ENCODE measurements at places on chromosomes 12 and 14.

DNA sequence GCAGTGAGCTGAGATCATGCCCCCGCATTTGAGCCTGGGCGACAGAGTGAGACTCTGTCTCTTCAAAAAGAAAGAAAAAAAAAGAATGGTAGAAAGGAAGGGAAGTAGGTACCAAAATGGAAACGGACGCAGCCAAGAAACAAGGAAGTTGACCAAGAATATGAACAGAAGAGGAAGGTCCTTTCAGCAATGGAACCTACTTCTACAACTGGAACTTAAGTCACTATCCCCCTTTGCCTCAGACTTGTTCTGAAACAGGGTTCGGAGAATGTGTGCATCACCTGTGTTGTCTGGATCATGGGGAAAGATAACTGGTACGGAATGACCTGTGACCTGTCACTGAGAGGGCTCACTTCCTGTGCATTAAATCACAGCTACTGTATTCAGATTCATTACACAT lies 43.9 kb upstream of the RNASE1 start:
- no peak for DNase-seq

DNA sequence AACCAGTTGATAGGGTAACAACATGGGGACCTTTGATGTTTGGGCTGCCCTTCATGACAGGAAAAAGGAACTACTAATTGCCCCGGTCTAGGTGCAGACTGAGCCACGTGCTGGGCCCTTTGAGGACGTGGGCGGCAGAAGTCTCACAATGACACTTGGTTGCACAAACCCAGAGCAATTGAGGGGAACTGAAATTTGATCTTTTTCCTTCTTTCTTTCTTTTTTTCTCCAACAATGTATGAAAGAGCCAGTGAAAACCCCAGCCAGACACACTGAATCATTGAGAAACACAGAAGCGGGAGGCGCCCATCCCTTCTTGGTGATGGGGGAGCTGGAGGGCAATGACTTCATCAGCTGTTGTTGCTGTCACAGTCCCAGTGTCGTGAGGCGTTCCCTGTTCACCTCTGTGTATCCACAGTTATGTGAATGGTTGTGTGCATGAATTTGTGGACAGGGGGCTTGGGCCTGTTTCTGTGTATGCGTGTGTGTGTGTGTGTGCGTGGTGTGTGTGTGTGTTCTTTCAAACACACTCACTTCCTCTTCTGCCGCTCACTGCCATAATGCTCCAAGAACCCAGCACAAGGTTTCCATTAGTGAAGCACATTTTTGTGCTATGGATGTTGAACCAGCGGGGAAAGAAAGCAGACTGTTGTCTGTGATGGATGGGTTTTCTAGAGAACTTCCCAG lies 137.5 kb upstream of the CCND2 start:
- no peak for DNase-seq

DNA sequence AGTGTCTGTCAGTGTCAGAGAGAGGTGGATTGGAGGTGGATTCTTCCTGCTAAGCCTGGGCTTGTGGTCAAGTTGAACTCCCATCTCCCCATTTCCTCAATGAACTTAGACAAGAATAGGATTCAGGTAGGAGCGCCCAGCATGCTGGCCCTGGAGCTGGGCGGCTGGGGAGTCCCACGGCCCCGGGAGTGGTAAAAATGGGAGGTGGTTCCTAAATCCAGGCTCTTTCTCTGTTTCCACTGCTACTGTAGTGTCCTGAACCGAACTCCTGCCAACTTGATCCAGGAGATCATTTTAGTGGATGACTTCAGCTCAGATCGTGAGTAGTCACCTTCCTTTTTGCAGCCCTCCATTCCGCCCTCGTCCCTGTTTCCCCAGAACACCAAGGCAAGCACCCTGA lies 65.1 kb downstream of the GALNT16 start:
- DNase-seq, result no peak

GRCh38 chr14:75339059-75339458 lies 60.4 kb downstream of the FOS start:
- no peak for DNase-seq

GRCh38 chr12:87784350-87784749 lies 244.9 kb downstream of the C12orf50 start:
- no peak for DNase-seq

All from brain microvascular endothelial cell (primary cell).